OCI-M1 (cell line): ENCODE measurements at places on chromosomes 1 and 21.

DNA sequence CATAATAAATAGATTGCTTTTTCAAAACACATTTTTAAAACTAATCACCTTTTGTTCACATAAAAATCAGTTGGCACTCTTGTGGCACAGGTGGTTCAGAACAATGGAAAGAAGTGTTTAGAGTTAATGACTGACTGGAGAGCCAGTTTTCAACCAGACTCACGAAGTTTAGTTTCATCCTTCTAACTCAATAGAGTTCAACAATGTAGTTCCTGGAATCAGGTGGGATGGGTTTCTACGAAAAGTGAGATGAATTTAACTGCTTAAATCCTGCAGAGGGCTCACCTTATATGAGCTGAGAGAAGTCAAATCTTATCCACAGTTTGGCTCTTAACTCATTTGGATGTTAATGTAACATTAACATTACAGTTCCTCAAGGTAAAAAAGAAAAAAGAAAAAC, 116.5 kb downstream of the SMYD2 start:
- peak; percentile 33 for DNase-seq

GRCh38 chr1:30853350-30853749, 55.2 kb downstream of the SDC3 start:
- no peak for DNase-seq

- DNase-seq: no peak
These were observed 179.6 kb upstream of the CAMK1G start for GRCh38 chr1:209403921-209404320.

DNA sequence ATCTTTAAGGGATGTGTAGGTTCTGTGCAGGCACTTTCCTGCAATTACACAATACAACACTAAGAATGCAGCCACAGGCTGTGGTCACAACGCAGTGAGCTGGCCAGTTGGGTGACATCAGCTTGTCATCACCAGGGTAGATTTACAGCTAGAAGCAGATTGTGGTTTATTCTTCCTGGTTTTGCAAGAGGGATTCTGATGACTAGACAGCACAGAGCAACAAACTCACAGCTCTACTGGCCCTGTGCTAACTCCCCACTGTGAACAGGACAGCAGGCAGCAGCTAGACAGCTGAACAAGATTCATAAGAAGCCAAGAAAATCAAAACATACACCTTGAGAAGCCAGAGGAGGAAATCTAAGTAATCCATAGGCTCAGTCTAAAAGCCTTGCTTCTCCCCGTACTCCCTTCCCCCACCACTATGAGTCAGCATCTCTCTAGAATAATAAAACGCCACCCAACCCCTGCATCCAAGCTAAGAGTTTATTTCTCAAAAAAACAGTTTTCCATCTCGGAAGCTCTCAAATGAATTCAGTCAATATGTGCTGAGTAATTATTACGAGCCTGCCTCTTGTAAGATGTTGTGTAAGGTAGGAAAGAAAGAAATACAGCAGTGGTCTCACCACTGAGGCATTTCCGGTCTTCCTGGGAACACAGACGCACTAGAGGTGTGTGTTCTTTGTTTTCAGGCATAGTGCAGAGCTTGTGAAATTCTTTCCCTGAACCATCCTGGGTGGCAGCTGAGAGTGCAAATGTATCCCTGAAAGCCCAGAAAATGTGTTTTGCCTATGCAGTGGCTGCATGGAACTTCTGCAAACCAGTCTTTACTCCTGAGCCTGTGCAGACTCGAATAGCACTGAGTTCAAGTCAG, 162.8 kb downstream of the NTPCR start:
- peak; percentile 98 for DNase-seq

- no peak for DNase-seq
These were observed 476.2 kb upstream of the BEND5 start for GRCh38 chr1:49252917-49253316.

DNA sequence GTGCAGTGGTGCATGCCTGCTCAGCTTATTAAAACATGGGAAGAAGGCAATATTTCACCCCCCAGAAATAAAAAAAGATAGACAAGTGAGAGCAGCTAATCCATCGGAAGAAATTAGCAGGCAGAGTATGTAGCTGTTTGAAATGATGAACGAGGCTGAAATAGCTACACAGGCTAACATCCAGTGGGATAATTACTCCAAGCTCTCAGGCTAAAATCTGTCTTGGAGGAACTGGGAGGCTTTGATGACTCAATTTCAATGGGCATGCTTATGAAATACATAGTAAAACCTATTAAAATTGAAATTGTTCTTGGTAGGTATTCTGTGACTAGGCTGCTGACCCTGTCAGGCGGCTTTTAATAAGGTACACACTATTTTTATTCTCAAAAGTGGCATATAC, 84.1 kb upstream of the RRP15 start:
- no peak for DNase-seq

- no peak for DNase-seq
These were observed 26.3 kb upstream of the RNF19B start for GRCh38 chr1:32990887-32991286.

- peak; percentile 95 for DNase-seq
These were observed at the start of gene UBQLN4 for GRCh38 chr1:156053768-156054499. TSS of gene UBQLN4 (minus strand) at chr1:156053798. CDS start at chr1:156053701, 97 bp downstream.

DNA sequence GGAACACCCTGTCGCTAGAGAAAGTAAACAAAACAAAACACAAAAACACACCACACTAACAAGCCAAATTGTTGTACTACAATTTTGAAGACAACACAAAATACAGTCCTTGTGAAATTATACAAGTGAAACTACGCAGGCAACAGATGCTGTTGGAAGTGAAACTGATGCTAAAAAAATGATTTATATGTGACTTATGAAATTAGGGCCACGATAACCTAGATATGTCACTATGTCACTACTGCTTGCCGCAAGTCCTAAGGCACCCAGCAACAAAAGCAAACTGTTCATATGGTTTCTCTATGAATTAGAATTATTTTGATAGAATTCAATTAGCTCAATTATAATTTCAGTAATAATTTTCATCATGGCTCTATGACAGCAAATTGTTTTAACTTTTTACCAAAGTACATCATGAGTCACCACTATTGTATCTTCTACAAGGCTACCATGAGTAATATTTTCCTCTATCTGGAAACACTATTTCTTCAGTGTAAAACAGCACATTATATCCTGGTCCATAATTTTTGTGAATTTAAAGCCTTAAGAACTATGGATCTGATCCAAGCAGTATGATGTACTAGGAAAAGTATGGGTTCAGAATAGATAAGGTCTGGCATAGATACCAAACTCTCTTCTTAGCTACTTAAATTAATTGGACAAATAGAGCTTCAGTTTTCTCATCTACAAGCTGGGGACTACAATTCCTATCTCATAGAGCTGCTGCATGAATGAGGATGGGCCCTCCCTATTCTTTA, 216.3 kb downstream of the COL11A1 start:
- DNase-seq: no peak

DNA sequence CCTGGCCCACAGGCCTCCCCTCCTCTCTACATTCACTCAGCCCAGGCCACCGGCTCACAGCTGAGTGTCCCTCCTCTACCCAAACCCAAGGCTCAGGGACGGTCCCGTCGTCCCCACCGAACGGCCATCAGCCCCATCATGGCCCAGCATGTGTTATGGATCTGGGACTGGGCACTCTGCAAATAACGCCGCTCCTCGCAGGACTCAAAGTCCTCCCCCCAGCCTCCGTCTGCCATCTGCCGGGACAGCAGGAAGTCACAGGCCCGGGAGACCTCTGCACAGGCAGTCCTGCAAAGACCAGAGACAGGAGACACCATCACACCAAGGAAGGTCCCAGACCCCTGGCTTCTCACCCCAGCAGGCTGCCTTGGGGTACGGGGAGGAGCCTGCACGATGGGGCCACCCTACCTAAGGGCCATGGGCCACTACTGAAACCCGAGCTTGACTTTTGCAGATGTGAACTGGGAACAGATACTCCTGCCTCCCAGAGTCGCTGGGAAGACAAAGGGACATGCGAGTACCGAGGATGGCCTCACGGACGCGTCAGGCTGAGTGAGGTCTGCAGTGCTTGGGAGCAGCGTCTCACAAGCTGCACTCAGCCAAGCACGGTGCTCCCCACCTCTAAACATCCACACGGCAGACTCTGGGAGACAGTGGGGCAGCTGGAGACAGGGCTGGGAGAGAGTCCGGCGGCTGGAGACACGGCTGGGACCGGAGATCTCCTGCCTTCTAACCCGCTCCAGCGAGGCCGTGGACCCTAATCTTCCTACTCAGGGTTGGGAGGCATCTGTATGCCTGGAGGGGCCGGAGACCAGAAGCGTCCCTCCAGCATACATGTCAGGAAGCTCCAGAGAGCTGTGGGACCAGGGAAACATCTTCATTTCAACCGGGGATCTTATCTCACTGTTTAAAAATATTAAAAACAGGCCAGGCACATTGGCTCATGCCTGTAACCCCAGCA, 10.4 kb upstream of the SPATC1L start:
- DNase-seq: no peak
